ENCODE measurements at places on chromosomes 6 and 20.
A peak's percentile ranks its signal among the peaks of the same experiment; 100 is the strongest.

DNA sequence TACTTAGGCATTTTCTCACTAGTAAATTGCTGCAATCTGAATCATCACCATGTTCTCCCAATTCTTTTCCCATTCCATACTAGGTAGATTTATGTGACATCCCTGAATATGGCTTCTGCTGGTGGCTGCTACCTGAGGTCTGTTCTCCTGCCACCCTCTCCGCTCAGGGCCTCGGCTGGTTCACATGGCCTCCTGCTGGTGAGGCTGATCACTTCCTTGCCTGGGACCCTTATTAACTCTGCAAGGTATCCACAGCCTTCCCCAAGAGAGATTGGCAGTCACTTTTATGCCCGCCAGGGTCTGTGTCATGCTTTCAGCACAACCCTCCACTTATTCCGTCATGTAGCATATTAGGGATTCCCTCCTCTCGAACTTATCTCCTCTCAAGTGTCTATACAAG, 424.5 kb upstream of the FLRT3 start:
- no peak for DNase-seq

DNA sequence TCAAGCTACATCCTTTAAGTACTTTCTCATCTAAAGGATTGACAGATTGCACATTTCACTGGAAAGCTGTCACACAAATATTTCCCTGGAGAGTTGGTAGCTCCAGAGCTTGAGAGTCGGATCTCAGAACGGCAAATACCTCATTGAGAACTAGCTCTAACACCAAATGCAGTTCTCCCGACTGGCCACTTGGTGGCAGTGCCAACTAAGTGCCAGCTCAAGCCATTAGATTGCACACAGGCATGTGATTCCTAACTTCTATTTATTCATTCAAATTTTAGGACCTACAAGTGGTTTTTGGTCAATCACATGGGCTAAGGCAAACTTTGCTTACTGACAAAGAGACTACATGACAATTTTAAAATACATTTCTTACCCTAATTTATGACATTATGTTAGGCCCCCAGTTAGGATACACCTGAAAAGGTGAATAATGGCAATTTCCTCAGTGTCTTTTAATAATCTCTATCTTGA, 7.9 kb upstream of the MCHR2 start:
- DNase-seq, result peak; percentile 21

GRCh38 chr20:11274141-11274594, 600.4 kb upstream of the JAG1 start:
- DNase-seq, result no peak

- DNase-seq, result no peak
These were observed 185.0 kb upstream of the SPTLC3 start for GRCh38 chr20:12823734-12824133.

DNA sequence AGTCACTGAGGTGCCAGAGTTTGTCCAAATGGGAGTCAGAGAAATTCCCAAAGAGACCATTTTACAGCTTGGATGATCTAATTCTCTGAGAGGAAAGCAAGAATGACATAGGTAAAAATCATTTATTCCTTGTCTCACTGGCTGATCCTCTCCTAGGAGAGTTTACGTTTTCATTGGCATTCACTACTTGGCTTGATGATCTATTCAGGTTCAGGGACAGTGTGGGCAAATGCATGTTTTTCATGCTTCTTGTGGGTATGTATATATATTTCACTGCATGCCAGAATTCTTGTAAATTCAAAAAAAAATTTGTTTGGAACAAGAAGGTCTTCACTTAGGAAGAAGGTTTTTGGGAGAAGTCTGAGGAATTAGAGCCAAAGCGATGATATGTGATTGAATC, 403.4 kb upstream of the JAG1 start:
- DNase-seq, result no peak

DNA sequence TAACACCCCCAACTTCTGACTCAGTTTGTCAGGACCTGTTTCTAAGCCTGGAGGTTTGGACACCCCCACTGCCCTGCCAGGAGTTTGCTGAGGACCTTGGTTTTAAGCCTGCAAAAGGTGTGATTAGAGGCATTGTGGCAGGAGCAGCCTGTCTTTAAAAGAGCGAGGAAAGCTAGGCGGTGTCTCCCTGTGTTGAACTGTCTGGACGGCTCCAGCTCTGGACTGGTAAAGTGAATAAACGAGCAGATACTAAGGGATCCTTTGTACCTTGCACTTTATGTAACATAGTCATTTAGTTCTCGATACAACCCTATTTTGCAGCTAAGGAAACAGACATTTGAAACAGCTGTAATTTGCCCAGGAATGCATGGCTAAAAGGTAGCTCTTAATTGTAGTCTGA, 14.4 kb downstream of the FAM83D start:
- no peak for DNase-seq

DNA sequence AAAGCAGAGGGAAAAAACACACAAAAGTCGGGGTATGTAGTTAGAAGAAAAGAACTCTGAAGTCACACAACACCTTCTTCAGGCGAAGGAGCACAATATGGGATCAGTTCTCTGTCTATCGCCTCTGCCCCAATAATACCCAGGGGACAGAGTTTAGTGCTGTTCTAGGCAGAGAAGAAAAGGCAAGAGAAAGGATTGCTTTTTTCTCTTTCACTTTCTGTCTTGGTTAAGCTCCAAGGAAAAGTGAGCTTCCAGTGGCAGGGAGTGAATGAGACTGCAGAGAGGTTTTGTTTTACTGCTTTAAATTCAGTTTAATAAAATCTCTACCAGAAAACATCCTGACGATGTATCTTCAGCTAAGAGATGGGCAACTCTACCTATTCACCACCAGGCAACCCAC, 86.6 kb upstream of the STXBP5 start:
- no peak for DNase-seq

- no peak for DNase-seq
These were observed 43.2 kb upstream of the ADGRF5 start for GRCh38 chr6:46964716-46965519.

- DNase-seq, result no peak
These were observed 9.7 kb downstream of the DYNLT1 start for GRCh38 chr6:158634695-158635426.

- no peak for DNase-seq
These were observed 278 bp downstream of the UST start for GRCh38 chr6:148747145-148747470.

DNA sequence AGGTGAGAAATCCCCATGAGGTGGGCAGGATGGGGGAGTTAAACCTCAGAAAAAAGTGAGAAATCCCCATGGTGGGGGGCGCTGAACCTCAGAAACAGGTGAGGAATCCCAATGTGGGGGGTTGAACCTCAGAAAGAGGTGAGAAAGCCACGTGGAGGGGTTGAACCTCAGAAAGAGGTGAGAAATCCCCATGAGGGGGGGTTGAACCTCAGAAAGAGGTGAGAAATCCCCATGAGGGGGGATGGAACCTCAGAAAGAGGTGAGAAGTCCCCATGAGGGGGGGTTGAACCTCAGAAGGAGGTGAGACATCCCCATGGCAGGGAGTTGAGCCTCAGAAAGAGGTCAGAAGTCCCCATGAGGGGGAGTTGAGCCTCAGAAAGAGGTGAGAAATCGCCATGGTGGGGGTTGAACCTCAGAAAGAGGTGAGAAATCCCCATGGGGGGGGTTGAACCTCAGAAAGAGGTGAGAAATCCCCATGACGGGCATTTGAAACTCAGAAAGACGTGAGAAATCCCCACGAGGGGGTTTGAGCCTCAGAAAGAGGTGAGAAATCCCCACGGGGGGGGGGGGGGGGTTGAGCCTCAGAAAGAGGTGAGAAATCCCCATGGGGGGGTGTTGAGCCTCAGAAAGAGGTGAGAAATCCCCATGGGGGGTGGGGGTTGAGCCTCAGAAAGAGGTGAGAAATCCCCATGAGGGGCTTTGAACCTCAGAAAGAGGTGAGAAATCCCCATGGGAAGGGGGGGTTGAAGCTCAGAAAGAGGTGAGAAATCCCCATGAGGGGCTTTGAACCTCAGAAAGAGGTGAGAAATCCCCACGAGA, 14.3 kb upstream of the GOPC start:
- DNase-seq, result no peak

DNA sequence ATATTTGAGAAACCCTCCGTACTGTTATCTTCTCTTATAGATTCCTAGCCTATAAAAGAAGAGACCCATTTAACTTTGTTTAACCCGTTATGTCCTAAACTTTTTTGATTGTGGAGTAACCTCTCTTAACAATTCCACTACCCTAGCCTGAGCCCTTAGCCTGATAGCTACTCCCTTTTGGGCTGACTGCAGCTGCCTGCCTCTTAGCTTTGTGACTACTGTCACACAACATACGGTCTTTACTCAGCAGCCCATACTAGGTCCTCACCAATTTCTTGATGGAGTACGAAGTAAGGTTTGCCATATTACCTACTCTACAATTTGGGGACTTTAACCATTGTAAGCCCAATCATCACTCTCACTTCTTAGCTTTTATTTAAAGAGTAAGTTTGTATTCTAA, 72.7 kb downstream of the QRSL1 start:
- DNase-seq, result no peak

DNA sequence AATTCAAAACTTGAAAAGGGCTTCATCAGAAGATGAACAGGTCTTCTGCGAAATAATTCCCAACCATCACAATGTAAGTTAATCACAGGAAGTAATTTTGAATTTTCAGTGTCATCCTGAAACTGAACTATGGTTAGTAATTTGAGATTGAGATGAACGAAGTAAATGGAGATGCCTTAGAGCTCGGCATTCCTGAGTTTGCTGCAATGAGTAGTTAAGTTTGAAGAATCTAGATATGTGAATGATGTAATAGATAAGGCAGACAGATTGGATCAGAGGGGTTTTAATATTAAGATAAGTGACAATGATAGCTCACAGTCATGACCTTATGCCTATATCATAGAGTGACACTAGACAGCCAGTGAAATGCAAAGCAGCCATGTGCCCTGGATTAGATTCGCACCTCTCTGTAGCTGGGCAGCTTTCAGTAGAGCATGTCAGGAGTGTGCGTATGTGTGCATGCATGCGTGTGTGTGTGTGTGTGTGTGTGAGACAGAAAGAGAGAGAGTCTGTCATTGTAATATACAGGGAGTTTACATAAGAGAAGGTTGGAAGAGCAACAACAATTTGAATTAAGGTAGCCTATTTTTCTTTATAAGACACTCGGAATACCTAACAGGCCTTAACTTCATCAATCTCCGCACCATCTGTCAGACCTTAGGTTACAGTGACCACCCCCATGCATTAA, 233.0 kb downstream of the GMPR start:
- DNase-seq, result no peak

GRCh38 chr6:43826730-43827129, 56.7 kb downstream of the VEGFA start:
- DNase-seq, result no peak

- no peak for DNase-seq
These were observed 184.5 kb downstream of the COL21A1 start for GRCh38 chr6:56062836-56063235.

- DNase-seq, result no peak
These were observed 1.2 kb downstream of the MAK start for GRCh38 chr6:10837009-10837621.

- no peak for DNase-seq
These were observed 1.3 kb downstream of the EPPIN start for GRCh38 chr20:45545754-45546453.

DNA sequence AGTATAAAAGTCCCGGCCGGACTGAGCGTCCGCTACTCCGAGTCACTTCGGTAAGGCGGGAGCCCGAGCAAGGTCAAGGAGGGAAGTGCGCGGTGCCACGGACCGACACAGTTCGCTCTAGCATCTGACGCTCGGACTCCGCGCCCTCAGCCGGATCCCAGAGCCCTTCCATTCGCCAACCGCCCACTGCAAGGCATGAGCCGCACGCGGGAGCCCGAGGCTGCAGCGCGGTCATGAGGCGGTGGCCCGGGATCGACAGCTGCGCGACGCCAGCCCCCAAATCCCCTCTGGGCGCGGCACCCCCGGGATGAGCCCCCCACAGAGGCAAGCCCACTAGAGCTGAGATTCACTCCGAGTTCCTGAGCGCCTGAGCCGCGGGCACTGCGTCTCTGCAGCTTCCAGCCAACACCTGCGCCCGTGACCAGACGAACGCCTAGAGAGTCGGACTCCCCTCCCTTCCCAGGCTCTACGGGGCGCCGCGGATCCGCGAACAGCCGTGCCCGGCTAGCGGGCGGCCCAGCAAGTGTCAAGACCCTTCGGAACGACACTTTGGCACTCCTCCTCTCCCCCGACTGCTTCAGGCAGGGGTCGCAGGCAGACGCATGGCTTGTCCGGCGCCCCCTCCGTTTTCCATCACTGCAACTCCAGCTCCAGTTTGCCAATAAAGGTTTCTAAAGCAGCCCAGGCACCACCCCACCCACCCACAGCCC, 725 bp upstream of the ISM1 start:
- DNase-seq, result no peak

Data from CD14-positive monocyte (primary cell).